T-helper 1 cell treated with Interleukin-12 subunit alpha and Interleukin-12 subunit beta and Interleukin-4 antibody, amounts not matched to agents 30 ng/mL and 1 ng/mL, for 36 hours (primary cell): ENCODE measurements at places on chromosomes 6 and 20. TPM values are rescaled to one million over a fixed set of nuclear protein-coding genes. Genes with fewer than 3 reads are reported as not detected.

The SYNDIG1 gene
- not detected in 2 replicates for total RNA-seq

The ISM1 gene
- total RNA-seq: 0.49 and 0.66 TPM in 2 replicates

The C4B gene
- 4.2 and 4.6 TPM in 2 replicates for total RNA-seq

The NELFE gene
- 75.3 and 83.4 TPM in 2 replicates for total RNA-seq

The OLIG3 gene
- total RNA-seq: 0.10 and 0.17 TPM in 2 replicates

The MAVS gene
- total RNA-seq: 43.1 and 44.0 TPM in 2 replicates

The FOXP4 gene
- 5.8 and 6.1 TPM in 2 replicates for total RNA-seq

The TP53TG5 gene
- not detected in 2 replicates for total RNA-seq

The EXOC2 gene
- 39.6 and 40.8 TPM in 2 replicates for total RNA-seq

The PRSS35 gene
- not detected in 2 replicates for total RNA-seq

The TCF21 gene
- total RNA-seq: not detected in 2 replicates

The AHCY gene
- total RNA-seq: 61.3 and 61.6 TPM in 2 replicates

The FUCA2 gene
- total RNA-seq: 15.7 and 17.3 TPM in 2 replicates

The GNL1 gene
- total RNA-seq: 49.4 and 49.7 TPM in 2 replicates

The SDC4 gene
- 89.7 and 90.4 TPM in 2 replicates for total RNA-seq

The RIPOR2 gene
- total RNA-seq: 214 and 216 TPM in 2 replicates

The KCNK5 gene
- total RNA-seq: 12.0 TPM in 2 replicates

The IBTK gene
- total RNA-seq: 34.9 and 37.1 TPM in 2 replicates

The DSP gene
- total RNA-seq: 0.10 TPM in 1 of 2 replicates, not detected in the other

The ULBP2 gene
- 1.8 and 2.9 TPM in 2 replicates for total RNA-seq

The HNF4A gene
- not detected in 2 replicates for total RNA-seq

The CST4 gene
- total RNA-seq: not detected in 2 replicates
